NB4 (cell line): ENCODE measurements at places on chromosomes 3 and 15.

DNA sequence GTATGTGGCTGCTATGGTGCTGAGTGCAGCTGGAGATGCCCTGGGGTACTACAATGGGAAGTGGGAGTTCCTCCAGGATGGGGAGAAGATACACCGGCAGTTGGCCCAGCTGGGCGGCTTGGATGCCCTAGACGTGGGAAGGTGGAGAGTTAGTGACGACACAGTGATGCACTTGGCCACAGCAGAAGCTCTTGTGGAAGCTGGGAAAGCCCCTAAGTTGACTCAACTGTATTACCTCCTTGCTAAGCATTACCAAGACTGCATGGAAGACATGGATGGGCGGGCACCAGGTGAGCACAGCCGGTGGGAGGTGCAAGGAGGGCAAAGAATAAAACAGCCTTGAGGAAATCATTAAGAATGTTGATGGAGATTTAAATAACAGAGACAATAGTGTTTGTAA, 2.9 kb downstream of the ADPRH start:
- DNase-seq, result no peak

DNA sequence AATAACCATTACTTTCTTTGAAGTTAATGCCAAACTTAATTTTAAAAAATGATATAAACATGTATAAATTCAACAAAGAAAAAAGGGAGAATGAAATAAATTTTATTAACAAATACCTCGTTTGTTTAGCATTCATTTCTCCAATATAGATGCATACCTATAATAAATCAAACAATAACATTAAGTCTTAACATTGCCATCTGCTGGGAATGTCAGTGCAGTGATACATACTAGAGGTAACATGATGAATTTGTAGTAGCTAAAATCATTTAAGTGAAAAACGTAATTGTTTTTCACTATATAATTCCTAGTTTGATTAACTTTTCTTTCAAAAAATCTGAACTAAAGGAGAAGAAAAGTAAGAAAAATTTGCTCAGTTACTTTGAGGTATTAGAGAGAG, 340.2 kb upstream of the CBLB start:
- no peak for DNase-seq

GRCh38 chr3:185328324-185329004, 34.5 kb upstream of the MAP3K13 start:
- DNase-seq, result no peak

DNA sequence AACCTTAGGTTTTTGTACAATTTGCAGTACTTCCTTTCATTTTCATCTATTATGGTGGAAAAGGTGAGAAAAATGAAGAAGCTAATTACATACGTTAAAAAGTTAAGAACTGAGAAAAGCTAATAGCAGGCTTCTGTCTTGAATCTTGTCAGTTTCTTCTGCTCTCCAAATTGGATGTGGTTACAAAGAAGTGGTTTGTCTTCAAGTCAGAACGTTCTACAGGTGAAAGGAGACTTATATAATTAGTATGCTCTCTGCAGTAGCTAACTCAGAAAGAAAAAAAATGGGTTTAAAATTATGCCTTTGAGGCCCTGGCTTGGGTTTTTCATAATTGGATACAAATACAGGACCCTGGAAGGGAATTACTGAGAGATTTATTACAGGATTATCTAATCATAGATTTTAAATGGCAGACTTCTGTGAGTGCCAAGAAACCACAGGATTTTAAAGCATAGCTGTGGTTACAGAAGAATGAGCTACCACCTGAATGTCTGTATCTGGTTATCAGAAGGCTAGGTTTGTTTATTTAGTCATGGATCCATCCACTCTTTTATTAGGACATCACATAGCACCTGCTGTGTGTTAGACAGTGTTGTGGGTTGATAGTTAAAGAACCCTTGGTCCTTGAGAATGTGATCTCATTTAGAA, 528.1 kb upstream of the MCTP2 start:
- DNase-seq, result no peak

GRCh38 chr3:24503616-24504113, 9.0 kb upstream of the THRB start:
- no peak for DNase-seq
